ENCODE measurements at places on chromosomes 2 and 18.

GRCh38 chr2:221549143-221549542 is 23.0 kb downstream of the EPHA4 start:
- no peak for DNase-seq

- no peak for DNase-seq
Observed at GRCh38 chr2:168035458-168035857, 211.9 kb downstream of the STK39 start.

DNA sequence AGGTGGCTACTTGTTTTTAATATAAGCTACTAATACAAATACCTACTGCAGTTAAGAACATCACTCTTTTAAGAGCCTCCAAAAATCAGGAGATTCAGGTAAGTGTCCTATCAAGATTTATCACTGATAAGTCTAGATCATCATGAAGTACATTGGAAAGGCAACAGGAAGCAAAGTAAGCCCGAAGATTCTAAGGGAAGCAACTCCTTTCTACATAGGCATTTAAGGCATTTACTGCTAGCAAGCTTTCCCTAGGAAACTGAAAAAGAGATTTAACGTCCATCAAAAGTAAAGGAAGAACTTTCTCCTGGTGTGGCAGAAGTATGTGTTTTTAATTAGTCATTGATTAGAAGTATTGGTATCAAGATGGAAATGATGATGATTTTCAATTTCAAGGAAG is 3.7 kb downstream of the STK17B start:
- DNase-seq = no peak

DNA sequence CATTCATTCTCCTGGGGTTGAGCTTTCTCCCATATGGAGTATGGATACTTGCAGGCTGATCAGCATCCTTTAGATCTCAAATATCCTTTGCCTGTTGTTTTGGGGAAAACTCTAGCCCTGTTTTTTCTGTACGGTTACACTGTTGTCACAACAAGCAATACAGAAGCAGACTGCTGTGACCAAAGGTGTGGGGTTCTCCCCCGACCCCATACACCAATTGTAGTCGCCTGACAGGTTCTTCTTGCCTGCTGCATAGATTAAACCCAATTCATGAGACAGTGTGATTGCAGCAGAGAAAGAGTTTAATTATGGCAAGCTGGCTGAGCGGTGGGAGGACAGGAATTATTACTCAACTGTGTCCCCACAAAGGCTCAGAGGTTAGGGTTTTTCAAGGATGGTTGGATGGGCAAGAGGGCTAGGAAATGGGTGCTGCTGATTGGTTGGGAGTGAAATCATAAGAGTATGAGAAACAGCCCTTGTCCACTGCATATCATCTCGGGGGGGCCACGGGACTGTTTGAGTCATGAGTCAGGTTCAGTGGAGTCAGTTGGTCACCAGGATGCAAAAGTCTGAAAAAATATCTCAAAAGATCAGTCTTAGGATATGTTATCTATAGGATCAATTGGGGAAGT is 40.6 kb downstream of the ITGB1BP1 start:
- DNase-seq = no peak

DNA sequence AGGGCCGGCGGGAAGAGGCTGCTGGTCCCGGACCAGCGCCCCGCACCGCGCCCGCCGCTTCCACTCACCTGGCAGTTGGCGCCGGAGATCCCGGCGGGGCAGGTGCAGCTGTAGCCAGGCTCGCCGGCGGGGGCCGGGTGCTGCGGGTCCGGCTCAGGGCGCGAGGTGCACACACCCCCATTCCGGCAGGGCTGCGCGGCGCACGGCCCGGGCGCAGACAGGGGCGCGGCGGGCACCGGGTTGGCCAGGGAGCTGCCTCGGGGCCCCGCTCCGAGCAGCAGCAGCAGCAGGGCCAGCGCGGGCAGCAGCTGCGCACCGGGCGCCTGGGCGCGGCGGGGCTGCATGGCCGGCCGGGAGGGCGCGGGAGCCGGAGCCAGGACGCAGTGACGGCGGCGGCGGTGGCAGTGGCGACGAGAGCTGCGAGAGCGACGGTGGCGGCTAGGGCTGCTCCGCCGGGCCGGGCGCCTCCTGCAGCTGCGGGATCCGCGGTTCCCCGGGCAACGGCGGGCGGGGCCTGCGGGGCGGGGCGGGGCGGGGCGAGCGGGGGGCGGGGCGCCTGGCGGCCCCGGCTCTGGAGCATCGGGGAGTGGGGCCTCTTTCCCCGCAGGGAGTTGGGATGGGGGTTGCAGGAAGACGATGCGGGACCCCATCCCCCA is at the start of gene DNER:
Gene DNER (minus strand): TSS at position 476 of the 656 bp plus-strand sequence. CDS start 132 bp downstream, at position 344.
- DNase-seq = no peak

DNA sequence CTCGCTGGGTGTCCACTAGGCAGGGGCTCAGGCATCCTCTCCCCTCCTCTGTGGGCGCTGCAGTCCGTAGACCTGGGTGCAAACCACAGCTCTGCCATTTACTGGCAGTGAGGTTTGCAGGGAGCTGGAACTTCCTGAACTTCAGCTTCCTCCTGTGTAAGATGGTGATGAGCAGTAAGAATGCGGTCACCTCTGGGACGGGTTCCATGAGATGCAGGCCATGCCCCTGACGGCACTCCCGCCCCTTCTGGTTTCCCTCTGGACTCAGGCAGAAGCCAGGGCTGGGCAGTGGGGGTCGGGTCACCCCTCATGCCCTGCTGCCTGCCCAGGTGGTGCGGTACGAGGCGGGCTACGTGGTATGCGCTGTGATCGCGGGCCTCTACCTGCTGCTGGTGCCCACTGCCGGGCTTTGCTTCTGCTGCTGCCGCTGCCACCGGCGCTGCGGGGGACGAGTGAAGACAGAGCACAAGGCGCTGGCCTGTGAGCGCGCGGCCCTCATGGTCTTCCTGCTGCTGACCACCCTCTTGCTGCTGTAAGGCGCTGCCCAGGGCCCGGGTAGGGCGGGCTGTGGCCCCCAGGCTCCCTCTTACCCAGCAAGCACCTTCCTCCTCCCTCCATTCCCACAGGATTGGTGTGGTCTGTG is 1.5 kb downstream of the PROM2 start:
- no peak for DNase-seq

DNA sequence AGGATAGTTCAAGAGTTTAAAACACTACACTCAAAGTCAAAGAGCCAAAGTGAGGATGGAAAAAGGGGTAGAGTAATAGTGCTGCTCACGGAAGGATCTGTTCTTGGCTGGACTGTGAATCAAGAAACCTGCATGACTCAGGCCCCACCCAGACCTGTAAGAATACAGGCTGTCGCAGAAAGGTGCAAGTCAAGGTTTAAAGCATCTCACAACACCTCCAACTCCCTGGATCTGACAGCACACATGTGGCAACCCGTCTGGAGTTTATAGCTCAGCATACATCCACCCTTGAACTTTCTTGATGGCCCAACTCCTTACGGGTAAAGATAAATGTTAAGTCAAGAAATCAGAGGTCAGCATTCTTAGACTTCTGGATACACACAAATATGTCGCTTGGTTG is 6.3 kb downstream of the KIAA2012 start:
- no peak for DNase-seq

- no peak for DNase-seq
Observed at GRCh38 chr2:214492152-214492551, 81.3 kb downstream of the VWC2L start.

DNA sequence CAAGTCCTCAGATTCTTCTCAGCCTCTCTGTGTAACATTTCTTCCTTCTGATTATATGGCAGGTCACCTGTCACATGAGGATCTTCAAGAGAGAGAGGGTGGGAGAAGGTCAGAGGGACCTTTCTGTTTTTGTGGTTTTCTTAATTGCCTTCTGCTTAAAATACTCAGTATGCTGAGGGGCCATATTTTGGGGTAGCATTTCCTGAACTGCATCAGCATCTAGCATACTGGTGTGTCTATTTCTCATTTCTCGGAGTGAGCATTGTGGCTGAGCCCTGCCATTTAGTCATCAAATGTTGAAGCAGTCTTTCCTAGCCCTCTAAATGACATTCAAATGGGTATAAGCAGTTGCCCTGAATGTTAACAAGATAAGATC is 162.7 kb downstream of the MYO3B start:
- no peak for DNase-seq

GRCh38 chr2:10481666-10482157 is 33.6 kb upstream of the ODC1 start:
- DNase-seq = no peak

- no peak for DNase-seq
Observed at GRCh38 chr2:47076586-47077441, 78.3 kb downstream of the STPG4 start.

- DNase-seq = no peak
Observed at GRCh38 chr2:119996148-119996547, 16.7 kb upstream of the EPB41L5 start.

GRCh38 chr2:101307950-101308431 is 510 bp downstream of the RNF149 start:
- no peak for DNase-seq
